Stimulated activated CD8-positive, alpha-beta memory T cell treated with anti-CD3 and anti-CD28 coated beads, Interleukin-7, amount 100 ng/mL, for 4 hours (primary cell): ENCODE measurements at places on chromosomes 16 and 17.

DNA sequence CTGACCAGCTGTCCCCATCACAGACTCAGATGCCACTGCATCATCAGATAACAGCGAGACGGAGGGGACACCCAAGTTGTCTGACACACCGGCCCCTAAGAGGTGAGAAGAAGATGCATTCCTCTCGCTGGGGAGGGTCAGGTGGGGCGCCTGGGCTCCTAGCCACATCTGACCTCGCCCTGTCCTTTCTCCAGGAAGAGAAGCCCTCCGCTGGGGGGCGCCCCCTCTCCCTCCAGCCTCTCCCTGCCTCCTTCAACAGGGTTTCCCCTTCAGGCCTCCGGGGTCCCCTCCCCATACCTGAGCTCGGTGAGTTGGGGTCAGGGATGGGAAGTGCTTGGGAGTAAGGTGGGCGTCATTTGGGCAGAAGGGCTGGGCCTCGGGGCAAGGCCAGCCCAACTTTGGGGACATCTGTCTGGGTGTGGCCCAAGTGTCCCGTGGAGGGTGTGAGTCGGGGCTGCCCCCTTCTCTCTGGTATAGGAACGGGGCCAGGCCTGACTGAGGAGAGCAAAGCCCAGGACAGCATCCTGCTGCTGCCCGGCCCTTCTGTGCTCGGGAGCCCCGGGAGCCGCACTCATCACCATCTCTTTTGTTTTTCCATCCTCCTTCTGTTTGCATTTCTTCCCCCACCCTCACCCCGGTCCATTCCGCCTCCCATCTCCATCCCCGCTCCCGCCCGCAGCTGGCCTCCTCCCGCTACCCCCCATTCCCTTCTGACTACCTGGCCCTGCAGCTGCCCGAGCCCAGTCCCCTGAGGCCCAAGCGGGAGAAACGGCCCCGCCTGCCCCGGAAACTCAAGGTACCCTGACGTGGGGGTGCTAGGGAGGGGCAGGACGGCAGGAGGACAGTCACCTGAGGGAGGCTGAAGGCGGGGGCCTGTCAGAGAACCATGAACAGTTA is 4.9 kb downstream of the INO80E start:
- DNase-seq = no peak

- no peak for DNase-seq
These were observed 10.0 kb downstream of the SOCS1 start for GRCh38 chr16:11245988-11246387.

- DNase-seq = no peak
These were observed 41.6 kb downstream of the SHISA6 start for GRCh38 chr17:11282586-11282985.

DNA sequence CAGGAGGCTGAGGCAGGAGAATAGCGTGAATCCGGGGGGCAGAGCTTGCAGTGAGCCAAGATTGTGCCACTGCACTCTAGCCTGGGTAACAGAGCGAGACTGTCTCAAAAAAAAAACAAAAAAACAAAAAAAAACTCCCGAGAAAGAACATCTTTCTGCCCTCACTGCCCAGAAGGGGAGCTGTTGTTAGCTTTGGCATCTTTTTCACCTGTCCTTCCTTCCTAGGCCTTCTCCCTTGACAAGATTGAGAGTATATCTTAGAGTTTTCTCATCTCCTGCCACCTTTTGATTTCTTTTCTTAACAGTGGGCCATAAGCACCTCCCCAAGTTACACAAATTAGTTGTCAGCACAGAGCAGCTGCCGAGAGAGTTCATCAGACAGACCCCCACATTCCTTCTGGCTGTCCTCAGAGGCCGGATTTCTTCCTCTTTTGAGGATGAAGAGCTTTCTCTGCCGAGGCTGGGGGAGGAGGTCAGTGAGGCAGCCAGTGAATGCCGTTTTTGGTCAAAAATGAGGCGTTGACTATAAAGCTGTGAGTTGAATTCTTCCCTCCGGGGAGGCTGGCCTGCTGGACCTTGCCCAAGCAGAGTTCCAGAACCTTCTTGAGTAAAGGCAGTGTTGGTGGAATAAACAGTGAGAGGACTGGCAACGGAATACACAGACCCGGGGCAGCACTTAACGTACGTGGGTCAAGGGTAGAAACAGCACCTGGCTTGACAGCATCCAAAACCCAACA is 127.0 kb downstream of the ABCC6 start:
- no peak for DNase-seq

DNA sequence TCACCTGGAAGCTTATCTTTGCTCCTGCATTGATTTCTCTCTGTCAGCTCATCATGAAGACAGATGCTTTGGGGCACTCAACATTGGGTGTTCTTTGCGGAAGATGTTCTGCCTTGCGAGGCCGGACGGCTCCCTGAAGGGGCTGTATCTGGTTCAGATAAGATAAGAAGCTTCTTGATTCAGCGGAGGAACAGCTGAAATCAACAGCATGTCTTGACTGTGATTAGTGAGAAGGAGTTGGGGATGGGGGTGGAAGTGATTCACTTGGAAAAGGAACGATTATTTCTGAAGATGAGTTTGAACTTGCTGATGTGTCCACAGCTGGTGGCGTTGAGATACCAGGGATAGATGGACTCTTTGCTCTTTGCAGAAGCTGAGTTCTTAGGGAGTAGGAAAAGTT is 126.9 kb upstream of the WSCD1 start:
- DNase-seq = no peak

DNA sequence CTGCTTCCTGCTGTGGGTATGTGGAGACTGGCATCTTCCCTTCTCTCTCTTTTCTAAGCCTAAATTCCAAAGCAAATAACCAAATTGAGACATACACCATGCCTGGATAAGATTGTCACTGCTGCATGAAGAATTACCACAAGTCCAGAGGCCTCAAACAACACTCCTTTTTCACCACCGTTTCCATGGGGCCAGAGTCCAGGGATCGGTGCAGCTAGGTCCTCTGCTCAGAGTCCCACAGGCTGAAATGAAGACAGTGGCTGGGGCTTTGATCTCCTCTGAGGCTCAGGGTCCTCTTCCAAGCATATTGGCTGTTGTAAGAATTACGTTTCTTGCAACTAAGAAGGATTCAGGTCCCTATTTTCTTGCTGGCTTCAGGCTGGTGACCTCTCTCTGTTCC is 130.4 kb downstream of the SLC39A11 start:
- DNase-seq = no peak

- no peak for DNase-seq
These were observed 98.4 kb downstream of the XYLT1 start for GRCh38 chr16:17372386-17372785.

GRCh38 chr17:6572972-6573370 is 16.6 kb upstream of the PITPNM3 start:
- DNase-seq = no peak

DNA sequence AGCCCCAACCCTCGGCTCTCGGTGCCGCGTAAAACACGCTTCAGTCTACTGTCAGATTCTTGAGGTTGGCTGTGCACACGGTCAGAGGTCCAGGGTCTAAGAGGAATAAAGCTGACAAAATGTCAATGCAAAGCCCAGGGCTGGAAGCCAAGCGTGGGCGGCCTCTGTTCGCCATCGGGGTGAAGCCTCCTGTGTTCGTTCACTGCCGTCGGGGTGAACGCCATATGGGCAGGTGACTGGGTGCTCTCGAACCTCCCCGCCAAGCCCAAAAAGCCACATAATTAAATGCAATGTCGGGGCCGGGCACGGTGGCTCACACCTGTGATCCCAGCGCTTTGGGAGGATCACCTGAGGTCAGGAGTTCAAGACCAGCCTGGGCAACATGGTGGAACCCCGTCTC is 44.6 kb downstream of the MRM3 start:
- no peak for DNase-seq

GRCh38 chr17:55242476-55242875 is 22.3 kb upstream of the HLF start:
- no peak for DNase-seq

DNA sequence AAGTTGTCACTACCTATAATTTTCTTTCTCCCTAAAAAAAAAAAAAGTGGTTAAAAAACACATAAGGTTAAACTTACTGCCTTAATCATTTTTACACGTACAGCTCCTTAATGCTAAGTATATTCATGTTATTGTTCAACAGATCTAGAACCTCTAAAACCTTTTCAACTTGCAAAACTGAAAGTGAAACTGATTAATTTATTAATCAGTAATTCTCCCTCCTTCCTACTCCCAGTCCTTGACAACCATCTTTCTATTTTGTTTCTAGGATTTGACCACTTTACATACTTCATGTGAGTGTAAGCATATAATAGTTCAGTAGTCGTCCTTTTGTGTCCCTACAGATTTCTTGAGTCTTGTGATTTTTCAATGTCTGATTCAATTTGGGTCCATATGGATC is 251.4 kb upstream of the KIF2B start:
- no peak for DNase-seq

DNA sequence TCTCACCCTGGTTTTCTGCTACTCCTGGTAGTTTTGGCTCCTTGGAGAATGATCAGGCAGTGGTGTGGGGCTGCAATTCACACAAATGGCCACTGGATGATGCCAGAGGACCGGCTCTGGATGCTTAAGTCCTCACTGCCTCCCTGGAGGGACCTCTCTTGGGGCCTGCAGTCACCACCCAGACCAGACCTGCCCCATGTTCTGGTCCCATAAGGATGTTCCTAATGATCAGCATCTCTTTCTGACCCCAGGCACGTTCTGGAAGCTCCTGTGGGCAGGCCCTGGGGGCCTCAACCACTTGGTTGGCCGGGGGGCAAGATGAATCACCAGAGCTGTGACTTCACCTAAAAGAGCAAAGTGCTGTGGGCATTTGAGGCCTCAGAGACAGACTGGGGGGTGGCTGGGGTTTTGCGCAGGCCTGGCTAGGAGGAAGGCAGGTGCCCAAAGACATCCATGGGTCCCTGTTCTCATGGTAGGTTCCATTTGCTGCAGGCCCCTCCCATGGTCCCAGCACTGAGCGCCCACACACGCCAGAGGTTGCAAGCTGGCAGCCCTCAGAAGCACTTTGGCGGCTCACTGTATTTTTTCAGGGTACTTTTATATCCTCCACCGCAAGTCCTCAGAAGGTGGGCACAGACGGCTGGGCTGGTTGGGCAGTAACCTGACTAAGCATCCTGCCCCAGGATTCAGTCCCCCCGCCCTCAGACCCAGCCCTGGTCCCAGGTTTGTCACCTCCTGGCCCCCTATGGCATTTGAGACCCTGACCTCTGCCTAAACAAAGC is 53.2 kb downstream of the NT5M start:
- peak; percentile 32 for DNase-seq

DNA sequence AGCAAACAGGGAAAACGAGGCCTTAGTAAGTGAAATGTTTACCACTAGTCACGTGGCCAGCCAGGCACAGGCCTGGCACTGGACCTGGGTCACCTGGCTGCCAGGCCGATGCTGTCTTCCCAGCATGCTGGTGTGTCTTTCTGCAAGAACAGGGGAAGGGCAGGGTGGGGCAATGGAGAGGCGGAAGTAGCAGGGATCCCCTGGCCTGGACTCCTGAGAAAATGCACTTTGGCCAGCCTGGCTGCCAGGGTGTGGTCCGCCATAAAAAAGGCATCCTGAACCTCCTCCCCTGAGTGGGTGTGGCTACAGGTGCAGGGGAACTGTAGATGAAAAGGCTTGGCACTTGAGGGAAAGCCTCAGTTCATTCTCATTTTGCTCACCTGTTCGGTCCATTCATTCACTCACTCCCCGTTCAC is 1.0 kb upstream of the ANKRD40CL start:
- no peak for DNase-seq

GRCh38 chr16:66207139-66207882 is 159.2 kb upstream of the CDH5 start:
- no peak for DNase-seq

DNA sequence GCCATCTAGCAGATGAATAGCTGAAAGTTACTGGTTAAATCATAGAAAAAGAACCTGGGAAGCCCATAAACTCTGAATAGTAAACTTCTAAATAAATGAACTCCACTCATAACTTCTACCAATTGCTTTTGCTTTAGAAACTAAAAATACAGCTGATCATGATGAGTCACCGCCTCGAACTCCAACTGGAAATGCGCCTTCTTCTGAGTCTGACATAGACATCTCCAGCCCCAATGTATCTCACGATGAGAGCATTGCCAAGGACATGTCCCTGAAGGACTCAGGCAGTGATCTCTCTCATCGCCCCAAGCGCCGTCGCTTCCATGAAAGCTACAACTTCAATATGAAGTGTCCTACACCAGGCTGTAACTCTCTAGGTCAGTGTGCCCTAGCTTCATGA is 9.7 kb downstream of the KAT7 start:
- DNase-seq = no peak

DNA sequence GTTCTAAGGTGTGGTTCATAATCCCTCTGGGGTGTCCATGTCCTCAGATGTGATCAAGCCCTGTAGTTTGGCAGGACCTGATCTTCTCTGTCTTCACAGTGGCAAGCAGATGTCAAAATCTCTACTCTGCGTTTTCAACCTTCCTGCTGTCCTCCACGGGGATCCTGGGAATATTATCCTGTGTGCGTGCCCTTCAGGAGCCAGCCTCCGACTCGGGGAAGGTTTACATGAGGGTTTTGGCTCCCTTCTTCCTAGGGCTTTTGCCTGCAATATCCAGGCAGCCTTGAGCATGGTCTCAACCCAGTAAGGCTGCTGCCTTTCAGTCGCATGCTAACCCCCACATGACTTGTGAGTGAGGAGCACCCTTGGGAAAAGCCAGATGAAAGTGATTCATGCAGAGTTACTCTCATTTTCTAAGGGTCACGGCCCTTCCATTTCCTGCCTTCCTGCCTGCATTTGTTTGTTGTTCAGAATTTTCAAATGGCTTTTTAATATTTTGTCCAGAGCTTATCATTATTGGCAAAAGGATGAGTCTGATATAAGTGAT is 202.2 kb upstream of the CHMP6 start:
- DNase-seq = peak; percentile 18

GRCh38 chr16:19613834-19614233 is 58.3 kb downstream of the VPS35L start:
- no peak for DNase-seq

DNA sequence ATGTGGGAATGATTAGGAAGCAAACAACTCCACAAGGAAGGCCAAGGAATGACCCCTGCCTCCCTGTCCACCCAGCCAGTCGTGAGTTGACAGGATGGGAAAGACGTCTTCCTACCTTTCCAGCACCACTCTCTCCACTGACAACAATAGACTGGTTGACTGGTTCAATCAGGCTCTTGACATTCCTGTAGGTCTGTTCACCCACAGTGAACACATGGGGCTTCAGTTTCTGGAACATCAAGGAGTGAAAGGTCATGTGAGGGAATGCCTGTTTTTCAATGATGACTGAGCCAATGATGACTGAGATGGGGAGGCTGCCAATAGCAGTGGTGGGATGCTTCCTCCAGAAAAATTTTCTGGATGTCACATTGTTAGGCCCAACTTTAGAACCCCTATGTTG is 9.6 kb downstream of the MYO19 start:
- DNase-seq = no peak

GRCh38 chr16:86982912-86983311 is 334.3 kb downstream of the C16orf95 start:
- DNase-seq = no peak

DNA sequence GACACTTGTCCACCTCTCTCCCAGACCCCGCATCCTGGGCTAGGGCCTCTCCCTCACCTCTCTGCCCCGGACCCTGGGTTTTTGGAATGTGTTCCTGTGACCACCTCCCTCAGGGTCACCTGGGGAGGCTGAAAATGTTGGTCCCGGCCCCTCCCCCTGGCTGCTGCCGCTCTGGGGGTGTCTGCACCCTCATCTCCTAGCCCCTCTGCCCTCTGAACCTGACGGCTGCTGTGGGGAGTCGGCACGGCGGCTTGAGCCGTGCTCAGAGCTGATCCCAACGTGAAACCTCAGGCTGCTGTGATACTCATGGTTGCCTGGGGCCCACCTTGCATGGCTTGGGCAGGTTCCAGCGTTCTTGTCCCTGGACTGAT is 42.8 kb downstream of the ADCY7 start:
- no peak for DNase-seq

- no peak for DNase-seq
These were observed 229.8 kb downstream of the KATNIP start for GRCh38 chr16:27779641-27780164.

- DNase-seq = no peak
These were observed 97.2 kb upstream of the GSE1 start for GRCh38 chr16:85515830-85516397.
